ENCODE measurements at places on chromosomes 13 and 19.

- DNase-seq, result peak; percentile 14
Measured at GRCh38 chr13:20565115-20565736, 1.7 kb upstream of the IFT88 start.

- no peak for DNase-seq
Measured at GRCh38 chr13:75299913-75300862, 181.8 kb downstream of the TBC1D4 start.

GRCh38 chr13:77356155-77356554 is 29.3 kb upstream of the MYCBP2 start:
- DNase-seq, result no peak

GRCh38 chr19:40365613-40366401 is 17.3 kb downstream of the PLD3 start:
- DNase-seq, result peak; percentile 37

- DNase-seq, result no peak
Measured at GRCh38 chr13:80824229-80824628, 483.3 kb upstream of the SPRY2 start.

DNA sequence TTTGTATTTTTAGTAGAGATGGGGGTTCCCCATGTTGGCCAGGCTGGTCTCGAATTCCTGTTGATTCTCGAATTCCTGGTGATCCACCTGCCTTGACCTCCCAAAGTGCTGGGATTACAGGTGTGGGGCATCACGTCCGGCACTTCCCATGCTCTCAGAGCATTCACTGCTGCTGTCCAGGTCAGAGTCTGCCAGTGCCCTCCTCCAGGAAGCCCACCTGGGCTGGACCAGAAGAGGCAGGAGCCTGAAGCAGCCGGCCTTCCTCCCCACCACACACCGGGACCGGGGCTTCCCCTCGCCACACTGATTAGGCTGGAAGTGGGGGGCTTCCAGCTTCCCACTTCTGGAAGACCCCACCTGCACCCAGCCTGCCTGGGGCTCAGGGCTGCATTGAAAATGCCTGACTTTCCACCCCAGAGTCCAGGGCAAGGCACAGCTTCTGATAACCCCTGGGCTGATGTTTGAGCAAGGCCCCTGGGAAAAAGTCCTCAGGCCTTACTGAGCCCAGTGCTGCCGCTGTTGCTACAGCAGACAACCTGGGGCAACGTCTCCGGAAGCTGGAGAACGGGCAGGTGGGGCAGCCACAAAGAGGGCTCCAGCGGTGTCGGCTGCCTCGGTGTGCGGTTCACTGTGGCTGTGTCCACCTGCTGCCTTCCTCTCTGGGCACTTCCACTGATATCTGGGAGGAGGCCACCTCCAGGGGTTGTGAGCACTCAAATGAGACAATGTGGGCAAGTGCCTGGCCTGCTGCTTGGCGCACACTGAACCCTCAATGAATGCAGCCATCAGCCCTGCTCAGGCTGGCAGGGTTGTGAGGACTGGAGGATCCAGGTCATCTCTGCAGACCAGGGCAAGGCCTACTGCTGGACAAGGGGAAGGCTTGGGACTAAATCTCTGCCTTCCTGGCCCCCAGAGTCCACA is 22.6 kb downstream of the CEBPA start:
- no peak for DNase-seq

DNA sequence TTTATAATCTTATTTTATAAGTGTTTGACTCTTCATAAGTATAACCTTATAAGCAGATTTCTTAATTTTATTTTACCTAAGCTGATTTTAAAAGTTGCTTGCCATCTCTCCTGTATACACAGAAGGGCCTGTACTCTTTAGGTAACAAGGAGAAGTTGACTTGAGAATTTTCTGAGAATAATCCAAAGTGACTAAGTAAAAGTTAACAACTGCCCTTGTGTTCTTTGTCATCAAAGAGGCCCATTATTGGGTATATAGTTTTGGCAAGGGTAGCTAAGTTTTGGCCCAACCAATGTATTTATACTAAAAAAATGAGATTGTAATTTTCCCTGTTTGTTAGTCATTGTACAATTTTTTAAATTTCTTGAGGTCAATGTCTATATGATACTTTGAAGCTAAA is 3.2 kb downstream of the LCP1 start:
- DNase-seq, result no peak

DNA sequence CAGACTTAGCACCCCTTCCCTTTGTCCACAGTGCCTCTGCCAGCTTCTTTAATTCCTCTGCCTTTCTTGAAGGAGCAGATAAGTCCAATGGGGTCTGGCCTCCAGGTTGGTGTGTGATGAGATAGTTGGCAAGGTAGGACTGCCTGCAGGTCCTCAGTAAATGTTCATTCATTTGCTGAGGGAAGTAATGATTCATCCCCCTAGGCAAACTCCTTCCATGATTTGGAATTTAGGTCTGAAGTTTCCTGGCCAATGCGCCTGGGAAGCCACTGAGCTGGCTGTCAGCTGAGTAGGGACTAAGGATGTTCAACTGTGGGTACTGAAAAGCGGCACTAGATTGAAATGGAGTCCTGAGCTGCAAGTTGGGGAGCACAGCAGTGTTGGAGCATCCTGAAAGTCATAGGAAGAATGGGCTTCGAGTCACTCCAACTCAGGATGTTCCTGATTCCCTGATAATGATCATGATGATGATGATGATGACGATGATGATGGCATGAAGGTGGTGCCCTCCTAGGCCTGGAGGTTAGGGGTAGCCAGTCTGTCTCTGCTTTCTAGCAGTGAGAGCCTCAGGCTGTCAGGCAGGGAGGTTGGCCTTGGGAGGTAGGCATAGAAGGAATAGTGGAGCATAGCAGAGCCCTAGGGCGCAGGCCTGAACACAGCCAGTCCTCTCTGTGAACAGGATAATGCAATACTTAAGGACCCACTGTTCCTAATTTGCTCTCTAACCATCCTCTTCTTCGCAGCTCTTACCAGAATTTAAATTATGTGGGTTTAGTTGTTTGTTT is 44.7 kb downstream of the COL4A2 start:
- DNase-seq, result no peak

DNA sequence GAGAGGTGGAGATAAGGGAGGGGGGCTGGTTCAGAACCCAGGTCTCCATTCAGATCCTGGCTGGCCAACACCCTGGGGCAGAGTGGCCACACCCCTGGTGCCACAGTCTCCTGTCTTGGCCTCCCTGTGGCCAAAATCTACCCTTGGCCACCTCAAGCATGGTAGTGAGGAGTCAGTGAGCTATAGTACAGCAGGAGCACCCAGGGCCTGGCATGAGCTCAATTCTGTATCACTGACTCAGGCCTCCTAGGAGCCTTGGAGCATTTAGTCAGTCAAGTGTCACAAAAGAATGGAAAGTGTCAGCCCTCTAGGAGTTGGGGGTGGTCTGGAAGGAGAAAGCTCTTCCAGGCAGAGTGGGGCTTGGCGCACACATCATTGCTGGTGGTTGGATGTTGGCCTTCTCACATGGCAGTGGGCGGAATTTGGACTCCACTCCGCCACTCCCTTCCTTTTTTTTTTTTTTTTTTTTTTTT is 6.6 kb upstream of the CD79A start:
- peak; percentile 47 for DNase-seq

GRCh38 chr13:104872153-104872552 is 1663.3 kb downstream of the EFNB2 start:
- DNase-seq, result no peak

DNA sequence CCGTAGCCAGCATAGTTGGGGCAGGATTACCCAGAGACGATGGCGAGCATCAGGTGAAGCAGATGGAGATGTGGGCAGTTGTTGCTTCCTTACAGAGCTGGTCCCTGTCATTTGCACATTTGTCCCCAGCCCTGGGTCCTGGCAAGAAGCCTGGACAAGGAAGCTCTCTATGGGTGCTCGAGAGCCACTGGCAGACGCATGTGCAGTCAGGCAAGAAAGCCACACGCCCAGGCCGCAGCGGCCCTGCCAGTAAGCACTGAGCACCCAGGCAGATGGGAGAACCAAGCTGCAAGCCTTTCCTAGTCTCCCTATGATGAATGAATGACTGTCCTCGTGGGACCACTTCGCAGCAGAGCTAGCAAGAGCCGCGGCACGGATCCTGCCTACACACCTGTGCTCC is 182.8 kb downstream of the FOXO1 start:
- no peak for DNase-seq

DNA sequence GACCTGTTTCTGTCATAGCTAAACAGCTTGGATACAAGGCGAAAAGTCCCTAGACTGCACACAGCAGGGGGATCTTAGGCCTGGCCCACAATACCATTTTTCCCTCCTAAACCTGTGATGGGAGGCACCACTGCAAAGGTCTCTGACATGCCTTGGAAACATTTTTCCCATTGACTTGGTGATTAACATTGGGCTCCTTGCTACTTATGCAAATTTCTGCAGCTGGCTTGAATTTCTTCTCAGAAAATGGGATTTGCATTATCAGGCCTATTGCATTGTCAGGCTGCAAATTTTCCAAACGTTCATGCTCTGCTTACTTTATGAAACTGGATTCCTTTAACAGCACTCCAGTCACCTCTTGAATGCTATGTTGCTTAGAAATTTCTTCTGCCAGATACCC is 136.2 kb upstream of the TSHZ3 start:
- no peak for DNase-seq

DNA sequence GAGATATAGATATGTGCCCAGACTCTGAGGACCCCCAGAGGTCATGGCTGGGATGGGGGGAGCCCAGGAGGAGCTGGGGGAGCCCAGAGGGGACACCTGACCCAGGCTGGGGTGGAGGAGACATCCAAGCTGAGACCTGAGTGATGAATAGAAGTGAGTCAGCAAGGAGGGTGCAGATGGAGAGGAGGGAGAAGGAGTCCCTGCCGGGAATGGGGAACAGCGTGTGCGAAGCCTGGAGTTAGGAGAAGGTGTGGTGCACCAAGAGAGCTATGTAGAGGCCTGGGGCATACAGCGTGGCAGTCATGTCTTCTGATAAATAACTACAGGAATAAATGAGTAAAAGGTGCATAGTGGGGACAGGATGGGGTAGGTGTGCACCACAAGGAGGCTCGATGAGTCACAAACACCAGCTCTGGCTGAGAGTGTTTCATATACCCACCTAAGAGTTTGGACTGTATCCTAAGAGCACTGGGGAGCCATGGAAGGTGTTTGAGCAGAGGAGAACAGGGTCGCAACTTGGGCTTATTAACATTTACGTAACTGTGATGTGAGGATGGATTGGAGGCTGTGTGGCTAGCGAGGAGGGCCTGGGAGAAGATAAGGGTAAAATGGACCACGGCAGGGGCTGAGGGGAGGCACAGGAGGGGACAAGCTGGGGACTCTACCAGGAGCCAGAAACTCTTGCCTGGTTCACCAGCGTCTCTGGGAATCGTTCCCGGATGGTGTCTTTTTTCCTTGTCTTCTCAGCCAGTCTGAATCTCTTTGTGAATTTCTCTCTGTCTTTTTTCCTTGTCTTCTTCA is 1.4 kb downstream of the CEACAM18 start:
- DNase-seq, result peak; percentile 29

DNA sequence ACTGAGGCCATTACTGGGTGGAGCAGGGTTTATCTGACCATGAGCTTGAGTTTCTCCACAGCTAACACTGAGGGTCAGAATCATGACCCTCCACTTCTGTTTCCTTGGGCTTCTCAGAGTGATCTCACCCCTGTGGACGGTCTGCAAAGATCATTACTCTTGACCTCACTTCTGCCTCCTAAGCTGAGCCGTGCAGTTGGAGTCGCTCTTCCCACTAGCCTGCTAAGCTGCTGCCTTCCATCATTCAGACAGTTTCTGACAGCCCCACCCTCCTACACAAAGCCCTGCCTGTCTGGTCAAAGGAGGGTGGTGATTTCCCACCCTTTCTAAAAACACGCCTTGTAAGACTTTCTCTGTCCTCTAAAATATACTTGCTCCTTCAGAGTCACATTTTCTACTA is 9.3 kb upstream of the FRY start:
- DNase-seq, result no peak

GRCh38 chr19:12782424-12783290 is 7.3 kb upstream of the HOOK2 start:
- peak; percentile 93 for DNase-seq

- no peak for DNase-seq
Measured at GRCh38 chr13:113020323-113021080, 51.5 kb downstream of the MCF2L start.

- DNase-seq, result peak; percentile 98
Measured at GRCh38 chr19:39833464-39834286, at the start of gene DYRK1B. Gene DYRK1B, minus strand, starts transcription at chr19:39834162. Its CDS starts 2,295 bp downstream, at chr19:39831867.

DNA sequence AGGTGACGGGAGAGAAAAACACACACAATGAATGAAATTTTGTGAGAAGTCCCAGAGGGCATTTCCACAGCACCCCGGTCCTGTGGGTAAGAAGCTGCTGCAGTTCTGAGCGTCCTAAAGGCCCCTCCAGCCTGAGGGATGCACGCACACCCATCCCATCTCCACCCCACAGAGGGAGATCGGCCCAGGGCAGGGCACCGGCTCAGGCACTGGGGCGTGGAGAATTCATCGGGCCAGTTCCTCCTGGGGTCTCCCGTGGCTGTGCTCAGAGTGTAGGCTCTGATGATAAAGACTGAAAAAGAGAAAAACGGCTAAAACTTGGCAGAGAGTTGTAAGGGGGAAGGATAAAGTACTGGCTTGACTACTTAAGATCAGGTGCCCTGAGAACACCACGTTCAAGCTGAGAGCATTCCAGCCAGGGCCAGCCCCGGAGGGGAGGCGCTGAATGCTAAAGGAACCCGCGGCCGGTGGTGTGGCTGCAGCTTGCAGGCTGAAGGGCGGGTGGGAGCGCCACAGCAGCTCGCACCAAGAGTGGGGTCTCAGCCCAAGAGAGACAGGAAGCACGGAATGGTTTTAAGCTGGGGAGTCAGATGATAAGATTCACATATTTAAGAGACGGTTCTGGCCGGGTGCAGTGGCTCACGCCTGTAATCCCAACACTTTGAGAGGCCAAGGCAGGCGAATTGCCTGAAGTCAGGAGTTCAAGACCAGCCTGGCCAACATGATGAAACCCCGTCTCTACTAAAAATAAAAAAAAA is 121.9 kb upstream of the SPACA7 start:
- DNase-seq, result no peak

DNA sequence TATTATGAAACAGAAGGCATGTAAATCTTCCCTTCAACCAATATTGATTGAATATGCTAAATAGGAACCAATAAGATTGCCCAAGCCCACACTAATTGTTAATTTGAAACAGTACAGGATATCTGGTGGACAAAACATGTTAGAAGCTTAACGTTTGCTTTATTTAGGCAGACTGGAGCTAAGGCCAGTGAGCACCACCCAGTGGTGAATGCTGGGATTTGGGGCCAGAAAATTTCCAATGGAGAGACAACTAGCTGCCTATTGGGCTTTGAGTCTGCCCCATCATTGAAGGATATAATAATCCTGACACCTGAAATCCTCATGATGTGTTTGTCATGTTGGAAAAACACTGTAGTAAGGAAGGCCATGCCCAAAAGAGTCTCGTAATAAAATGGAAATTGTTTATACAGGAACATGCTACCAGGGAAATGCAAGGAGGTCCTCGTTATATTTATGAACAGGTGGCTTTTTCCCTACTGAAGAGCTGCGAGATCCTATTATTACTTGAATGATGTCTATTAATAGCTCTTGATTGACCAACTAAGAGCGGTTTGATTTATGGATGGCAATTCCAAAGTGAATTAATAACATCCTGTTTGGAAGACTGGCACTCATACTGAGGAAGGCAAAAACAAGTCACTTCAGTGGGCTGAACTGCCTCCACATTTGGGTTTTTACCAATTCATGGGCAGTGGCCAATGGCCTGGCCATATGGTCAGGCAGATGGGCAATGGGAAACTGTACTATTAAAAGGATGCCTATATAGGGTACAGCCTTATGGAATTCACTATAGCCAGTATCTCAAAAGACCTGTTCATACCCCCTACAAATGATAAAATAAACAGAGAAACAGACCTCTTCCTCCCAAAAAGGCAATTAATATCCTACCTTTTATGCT is 8.7 kb downstream of the SIGLECL1 start:
- peak; percentile 65 for DNase-seq
